Esophagus muscularis mucosa (tissue), 4 donors: ENCODE measurements at places on chromosomes 3 and 15. TPM values are rescaled to one million over a fixed set of nuclear protein-coding genes. Genes with fewer than 3 reads are reported as not detected.

- no peak for DNase-seq
These were observed 1.9 kb downstream of the MORC1 start for GRCh38 chr3:109116031-109116430.

DNA sequence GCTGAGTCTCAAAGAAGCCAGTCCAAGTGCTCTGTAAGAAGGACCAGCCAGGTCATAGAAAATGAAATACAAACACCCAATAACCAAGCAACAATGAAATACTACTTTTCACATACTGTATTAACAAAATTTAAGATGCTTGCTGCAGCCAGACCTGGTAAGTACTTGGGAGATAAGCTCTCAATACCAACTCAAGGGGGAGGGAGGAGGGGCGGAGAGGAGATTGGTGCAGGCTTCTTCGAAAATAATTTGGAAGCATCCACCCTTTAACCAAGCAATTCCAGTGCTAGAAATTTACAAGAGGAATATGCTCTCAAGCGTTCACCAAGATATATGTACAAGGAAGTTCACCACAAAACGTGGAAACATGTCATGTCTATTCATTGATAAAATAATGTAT lies 7.6 kb upstream of the LRRC2 start:
- no peak for DNase-seq

DNA sequence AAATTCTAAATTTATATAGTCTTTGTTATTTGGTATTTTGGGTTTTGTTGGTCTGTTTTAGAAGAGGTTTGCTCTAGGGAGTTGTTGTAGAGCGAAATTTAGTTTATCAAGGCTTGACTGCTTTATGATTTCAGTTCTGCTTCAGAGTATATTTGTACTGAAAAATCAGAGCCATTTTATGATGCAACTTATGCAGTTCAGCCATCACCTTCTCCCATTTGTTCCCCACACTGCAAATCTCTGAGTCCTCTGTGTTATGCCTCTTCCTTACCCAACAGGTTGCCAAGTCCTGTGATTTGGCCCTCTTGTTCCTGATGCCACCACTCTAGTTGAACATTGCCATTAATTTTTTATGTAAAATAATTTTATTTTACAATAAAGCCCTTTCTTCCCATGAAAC lies 140.4 kb downstream of the ZNF609 start:
- no peak for DNase-seq

GRCh38 chr3:127479449-127479848 lies 111.1 kb downstream of the TPRA1 start:
- no peak for DNase-seq

GRCh38 chr3:197368330-197368729 lies 69.9 kb upstream of the DLG1 start:
- no peak for DNase-seq

- no peak for DNase-seq
These were observed 33.8 kb upstream of the GYG1 start for GRCh38 chr3:148957586-148957985.

DNA sequence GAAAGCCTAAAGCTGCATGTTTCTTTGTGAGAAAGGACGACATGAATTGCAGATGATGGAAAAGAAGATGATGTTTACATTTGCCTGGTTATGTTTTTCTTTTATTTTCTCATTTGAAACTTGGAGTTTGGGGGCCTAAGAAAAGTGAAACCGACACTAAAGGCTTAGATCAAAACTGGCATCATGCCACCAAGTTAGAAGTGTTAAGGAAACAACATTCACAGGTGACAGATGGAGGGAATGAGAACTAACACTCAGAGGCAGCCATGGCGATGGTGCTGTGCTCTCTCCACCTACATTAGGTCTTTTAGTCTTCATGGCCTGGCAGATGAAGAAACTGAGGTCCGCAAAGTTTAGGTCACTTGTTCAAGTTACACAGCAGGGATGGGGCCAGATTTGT lies 923.6 kb downstream of the TUSC7 start:
- no peak for DNase-seq

GRCh38 chr3:15629860-15630597 lies 28.5 kb downstream of the BTD start:
- DNase-seq = no peak

DNA sequence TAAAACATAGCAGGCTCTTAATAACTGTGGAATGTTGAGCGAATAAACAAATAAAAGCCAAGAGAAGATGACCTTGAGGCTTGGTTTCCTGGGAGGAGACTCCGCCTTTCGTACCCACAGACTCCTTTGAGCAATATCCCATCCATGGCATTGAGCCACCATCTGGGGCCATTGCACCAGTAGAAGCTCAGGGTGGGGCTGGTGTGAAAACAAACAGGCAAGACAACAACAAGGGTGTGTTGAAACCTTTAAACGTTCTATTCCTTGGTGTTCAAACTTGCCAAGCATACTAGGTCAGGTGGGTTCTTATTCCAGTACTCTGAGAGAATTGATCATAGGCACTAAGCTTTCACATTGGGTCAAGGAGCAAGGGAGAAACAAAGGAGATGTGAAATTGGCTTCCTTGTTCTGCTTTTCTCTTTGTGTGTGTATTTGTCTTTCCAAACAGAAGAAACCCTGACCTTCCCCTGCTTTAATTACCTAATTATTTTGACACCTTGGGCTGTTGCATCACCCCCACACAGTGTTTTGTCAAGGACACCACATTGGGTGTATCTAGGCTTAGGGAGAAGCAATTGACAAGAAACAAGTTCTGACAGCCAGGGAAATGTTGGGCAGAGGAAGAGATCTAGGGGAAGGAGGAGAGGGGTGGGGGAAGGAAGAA lies 105.1 kb upstream of the BCL6 start:
- peak; percentile 79 for DNase-seq

- peak; percentile 60 for DNase-seq
These were observed 74.7 kb downstream of the SEC22A start for GRCh38 chr3:123276346-123277006.

DNA sequence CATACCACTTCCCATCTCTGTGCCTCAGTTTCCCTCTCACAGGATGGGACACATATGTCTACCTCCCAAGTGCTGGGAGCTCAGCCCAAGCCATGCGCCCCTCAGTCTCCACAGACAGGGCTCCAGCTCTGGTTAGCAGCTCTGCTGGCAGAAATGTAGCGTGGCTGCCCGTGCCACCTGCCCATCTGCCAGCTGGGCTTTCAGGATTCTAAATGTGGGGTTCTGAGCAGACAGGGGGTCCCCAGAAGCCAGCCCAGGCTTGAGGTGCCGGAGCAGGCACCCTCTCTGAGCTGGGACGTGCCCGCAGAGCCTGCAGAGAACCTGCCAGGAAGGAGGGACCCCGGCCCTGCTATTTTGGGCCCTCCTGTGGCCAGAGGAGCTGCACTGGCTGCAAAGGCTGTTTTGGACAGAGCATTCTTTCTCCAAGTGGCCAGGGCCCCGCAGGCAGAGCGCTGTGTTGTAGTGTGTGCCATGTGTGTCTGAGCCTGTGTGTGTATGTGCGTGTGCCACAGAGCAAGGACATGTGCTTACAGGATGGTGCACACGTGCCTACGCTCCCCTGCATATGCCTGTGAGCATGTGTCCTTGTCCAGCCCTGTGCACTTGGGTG lies 31.7 kb downstream of the PSTPIP1 start:
- DNase-seq = no peak

- no peak for DNase-seq
These were observed 247.7 kb upstream of the GADL1 start for GRCh38 chr3:31142139-31142538.

- DNase-seq = no peak
These were observed 13.4 kb upstream of the PDE8A start for GRCh38 chr15:84968301-84968700.

DNA sequence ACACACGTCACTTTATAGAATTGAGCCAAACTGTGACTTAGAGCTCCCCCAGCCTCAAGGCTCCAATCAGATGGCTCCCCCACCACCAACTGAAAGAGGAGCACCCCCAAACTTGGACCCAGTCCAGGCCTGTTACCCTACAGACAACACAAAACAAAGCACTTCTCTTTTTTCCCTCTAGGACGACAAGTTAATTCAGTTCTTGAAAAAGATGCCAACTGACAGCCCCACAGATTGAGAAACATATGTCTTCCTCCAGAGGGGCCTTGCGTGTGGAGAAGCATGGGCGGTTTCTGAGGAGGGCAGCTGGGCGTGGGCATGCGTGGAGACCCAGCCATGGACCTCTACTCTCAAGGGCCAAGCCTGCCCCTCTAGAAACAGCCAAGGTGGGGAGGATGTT lies 229.5 kb downstream of the SHQ1 start:
- DNase-seq = no peak

DNA sequence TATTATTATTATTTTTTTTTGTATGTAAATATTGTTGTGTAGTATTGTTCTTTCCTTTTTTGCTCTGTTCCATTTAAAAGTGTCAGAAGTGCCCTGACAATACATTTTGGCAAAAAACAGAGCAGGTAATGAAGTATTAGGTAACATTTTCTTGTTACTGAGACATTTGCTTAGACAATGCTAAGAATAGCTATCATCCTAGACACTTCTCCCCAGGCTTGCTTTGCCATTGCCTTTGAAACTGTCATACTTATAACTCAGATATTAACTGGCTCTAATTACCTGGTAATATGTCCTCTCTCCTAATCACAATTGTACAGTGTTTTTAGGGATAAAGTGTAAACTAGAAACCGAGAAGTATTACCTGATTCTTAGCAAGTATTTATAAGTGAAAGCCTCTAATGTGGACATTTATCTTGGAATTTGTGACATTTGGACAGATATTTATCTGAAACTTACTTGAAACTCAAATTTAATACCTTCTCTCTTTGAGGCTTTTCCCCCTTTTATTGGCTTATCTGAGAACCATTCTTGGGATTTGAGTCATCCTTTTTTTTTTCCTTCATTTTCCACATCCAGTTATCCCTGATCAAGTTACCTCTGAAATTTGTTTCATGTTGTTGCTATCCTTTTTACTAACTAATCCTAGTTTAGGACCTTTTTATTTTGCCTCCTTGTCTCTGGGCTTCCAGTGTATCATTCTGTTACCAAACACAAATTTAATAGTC lies 13.1 kb downstream of the ARIH1 start:
- DNase-seq = no peak

DNA sequence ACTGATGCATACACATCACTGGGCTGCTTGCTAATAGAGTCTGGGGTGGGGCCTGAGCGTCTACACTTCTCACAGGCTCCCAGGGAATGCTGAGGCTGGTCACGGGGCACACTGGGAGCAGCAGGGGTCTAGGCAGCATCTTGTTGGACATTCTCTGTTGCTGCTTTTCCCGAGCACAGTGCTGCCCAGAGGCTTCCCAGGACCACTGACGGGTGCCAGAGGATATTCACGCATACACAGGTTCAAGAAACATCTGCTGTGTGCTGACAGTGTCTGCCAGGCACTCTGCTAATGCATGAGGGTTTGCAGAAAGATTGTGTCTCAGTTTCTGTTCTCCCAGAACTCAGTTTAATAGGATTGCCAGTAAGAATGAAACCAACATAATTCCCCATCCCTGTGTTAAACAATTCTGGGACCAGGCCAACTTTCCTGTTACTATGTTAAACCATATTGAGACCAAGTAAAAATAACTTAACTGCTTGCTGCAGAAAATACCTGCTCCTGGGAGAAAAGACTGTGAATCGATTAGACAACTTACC lies 23.9 kb upstream of the BCL2L10 start:
- DNase-seq = no peak

- peak; percentile 45 for DNase-seq
These were observed 63.5 kb upstream of the PRR20G start for GRCh38 chr3:127351321-127351720.

DNA sequence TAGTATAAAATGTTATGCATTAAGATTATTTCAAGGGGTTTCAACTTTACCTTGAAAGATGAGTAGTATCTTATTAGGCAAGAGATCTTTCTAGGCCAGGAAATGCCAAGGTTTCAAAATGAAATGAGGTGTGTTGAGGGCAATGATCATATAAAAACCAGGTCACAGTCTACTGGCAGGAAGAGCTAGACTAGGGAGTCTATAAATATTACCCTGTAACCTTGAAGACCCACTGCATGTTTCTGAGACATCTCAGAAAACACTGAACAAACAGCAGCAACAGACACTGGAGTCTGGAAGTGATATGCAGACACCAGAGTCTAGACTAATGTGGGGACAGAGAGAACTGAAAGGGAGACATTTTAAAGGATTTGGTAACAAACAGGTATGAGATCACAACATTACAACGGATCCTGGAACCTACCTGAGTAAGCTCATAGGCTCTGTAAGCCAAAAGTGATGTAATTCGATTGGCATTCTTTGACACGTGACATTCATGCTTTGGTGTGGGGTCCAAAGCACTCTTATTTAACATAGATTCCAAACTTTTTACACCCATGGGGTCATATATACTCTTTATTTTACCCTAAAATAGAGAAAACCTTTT lies 15.0 kb downstream of the TASOR start:
- DNase-seq = no peak

DNA sequence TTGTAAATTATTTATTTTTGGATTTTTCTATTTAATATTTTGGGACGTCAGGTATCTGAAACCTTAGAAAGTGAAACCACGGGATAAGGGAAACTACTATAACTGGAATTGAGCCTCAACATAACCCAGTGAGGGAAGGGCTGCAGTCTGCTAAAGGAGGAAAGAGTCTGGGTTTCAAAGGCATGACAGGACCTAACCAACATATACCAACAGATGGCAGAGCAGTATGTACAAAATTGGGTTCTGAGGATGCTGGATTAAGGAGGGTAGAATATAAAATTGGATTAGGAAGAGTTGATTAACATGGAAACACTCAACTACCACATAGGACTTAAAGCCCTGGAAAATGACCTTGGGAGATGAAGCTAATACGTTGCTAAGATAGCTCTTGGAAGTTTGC lies 603.5 kb downstream of the MECOM start:
- DNase-seq = no peak

GRCh38 chr3:156693166-156693565 lies 18.8 kb downstream of the TIPARP start:
- DNase-seq = no peak

GRCh38 chr3:60582288-60582687 lies 669.0 kb downstream of the FHIT start:
- no peak for DNase-seq

The GHSR gene
- not detected for total RNA-seq

The AGBL1 gene
- 0.06 TPM for total RNA-seq

The KBTBD12 gene
- 5.0 TPM for total RNA-seq

The ABCF3 gene
- total RNA-seq = 38.9 TPM

The THSD4 gene
- 4.6 TPM for total RNA-seq

The ECE2 gene
- total RNA-seq = 0.66 TPM

The IL20RB gene
- 0.75 TPM for total RNA-seq

The SAMD7 gene
- not detected for total RNA-seq

The ENTPD3 gene
- total RNA-seq = 2.3 TPM
